ENCODE measurements at places on chromosomes 6 and 20.

DNA sequence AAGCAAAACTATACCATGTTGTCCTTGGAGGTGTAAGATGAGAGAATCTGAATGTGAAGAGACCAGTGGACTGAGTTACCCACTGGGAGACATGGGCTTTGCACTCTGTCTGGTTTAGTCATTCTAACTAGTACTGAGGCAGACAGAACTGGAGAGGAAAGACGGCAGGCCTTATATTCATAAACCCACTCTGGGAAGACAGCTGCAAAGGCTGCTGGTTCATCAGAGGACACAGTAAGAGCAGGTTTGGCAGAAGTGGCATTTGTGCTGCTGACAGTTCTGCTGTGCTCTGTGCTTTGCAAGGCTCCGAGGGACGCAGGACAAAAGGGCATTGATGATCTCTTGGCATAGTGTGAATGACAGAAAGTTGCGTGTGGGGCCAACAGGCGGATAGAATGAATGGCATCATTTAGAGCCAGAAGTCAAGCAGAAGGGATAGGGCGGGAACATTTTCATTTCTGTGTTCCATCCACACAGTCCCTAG lies 142.3 kb upstream of the TENT5A start:
- DNase-seq: no peak

DNA sequence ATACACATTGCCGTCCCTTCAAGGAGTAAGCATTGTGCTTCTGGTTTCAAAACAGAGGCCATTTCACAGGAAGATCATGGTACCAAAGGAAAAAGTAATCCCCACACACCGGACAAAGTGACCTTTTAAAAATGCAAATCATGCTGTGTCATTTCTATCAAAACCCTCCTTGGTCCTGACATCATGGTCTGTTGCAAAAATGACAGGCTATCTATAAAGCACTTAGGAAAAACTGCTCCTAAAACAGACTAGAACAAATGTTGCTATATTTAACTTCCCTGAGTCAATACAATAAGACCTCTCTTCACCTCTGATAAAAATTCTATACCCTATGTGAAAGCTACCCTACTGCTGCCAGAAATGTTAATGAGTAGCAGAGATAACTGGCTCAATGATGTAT lies 353.6 kb upstream of the RUNX2 start:
- no peak for DNase-seq

DNA sequence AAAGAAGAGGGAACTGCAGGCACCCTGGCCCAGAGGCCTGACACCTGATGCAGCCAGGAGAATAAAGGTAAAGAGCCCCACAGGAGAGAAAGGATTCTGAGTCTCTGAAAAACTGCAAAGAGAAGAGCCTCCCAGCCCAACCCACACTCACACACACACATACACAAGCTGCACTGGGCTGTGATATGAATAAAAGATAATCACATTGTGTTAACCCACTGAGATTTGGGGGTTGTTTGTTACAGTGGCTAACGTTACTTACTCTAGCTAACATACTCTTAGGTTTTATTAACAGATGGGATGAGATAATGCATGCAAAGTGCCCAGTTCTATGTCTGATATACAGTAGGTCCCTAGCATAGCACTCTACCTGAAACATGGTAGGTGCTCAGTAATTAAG lies 554.4 kb downstream of the CD83 start:
- DNase-seq: no peak

DNA sequence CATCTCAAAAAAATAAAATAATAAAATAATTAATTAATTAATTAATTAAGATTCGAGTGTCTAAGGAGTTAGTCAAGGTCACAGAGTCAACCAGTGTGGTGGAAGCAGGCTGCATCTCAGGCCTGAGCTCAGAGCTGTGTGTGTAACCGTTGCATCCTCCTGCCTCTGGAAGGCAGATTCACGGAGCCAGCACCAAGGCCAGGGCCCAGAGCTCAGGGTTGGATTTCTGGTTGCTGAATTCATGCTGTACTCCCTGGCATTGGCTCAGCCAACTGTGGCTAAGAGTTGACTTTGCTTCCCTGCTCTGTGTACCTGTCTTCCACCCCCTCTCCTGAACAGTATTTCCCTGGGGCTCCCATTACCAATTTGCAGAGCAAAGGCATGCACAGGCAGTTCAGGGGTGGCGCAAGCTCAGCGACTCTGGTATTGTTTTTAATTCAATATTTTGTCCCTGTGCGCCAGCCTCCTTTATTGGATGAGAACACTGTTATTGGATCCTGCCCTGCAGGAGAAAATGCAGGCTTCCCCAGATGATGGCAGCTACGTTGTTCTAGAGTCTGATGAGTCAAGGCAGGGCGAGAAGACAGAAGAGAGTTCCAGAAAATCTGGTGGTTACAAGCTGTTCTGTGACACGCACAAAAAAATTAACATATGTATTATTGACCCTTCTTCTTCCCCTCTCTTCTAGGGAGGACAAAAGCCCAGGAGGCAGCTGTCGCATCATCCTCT lies 12.3 kb upstream of the CTNNBL1 start:
- no peak for DNase-seq

DNA sequence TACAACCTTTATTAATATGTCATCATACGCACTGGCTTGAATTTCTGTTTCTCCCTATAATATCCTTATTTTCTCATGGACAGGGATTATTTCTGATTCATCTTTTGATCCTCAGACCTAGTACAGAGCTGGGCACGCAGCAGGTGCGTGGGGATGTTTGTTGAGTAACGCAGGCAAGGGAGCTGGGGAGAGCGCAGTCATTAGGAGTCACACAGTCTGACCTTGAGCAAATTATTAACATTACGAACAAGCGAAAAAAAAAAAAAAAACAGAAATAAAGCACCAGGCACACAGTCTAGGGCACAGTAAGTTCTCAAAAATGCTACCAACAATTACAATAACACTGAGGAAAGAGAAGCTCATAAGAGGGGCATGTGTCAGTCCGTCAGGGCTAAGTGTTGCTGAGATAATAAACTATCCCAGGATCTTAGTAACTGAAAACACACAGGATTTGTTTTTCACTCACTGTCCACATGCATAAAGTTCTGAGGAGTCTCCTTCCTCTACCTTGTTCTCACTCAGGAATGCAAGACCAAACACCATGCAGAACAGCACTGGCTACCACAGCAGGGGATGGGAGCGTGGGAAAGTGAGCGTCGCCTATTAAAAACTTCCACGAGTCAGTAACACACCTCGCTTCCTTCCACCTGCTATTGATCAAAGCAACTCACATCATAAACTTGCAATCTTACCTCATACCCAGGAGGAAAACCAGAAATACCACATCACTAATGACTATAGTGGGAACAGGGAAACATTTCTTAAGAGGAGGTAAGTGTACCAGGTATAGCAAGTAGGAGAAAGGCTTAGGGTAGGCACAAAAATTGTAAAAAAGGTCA lies 56.9 kb downstream of the PDE10A start:
- DNase-seq: no peak

GRCh38 chr6:159978291-159979135 lies 9.6 kb downstream of the IGF2R start:
- no peak for DNase-seq
